Activated T-helper 1 cell treated with anti-CD3 and anti-CD28 coated beads, Interleukin-2, amount 50 U/mL, for 16 hours (primary cell): ENCODE measurements at places on chromosomes 5 and 9.

DNA sequence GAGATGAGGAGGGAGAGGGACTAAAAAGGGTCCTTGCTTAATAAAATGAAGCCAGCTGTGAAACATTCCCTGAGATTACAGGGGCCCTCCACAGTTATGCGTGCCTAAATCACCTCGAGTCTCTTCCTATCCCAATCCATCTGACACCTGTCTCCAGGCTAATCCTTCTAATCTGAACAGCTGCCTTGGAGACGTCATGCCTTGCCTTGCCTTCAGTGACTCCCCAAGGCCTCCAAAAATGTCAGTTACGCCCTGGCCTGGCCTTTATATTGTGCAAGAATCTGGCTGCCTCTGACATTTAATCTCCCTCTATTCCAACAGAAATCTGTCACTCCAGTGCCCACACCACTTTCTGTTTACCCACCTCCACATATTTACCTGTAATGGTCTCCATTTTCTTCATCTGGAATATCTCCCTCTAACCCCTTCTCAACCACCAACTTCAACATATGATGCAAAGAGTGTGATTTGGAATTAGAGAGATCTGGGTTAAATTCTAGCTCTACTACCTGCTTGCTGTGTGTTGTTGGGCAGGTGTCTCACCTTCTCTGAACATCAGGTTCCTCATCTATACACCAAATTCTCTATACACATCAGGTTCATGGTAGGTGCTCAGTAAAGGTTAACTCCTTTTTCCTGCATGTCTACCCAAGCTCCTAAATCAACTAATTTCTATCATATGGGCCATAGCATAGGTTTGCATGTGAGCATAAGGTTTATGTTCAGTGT is 57.9 kb downstream of the PTCD2 start:
- DNase-seq: no peak

DNA sequence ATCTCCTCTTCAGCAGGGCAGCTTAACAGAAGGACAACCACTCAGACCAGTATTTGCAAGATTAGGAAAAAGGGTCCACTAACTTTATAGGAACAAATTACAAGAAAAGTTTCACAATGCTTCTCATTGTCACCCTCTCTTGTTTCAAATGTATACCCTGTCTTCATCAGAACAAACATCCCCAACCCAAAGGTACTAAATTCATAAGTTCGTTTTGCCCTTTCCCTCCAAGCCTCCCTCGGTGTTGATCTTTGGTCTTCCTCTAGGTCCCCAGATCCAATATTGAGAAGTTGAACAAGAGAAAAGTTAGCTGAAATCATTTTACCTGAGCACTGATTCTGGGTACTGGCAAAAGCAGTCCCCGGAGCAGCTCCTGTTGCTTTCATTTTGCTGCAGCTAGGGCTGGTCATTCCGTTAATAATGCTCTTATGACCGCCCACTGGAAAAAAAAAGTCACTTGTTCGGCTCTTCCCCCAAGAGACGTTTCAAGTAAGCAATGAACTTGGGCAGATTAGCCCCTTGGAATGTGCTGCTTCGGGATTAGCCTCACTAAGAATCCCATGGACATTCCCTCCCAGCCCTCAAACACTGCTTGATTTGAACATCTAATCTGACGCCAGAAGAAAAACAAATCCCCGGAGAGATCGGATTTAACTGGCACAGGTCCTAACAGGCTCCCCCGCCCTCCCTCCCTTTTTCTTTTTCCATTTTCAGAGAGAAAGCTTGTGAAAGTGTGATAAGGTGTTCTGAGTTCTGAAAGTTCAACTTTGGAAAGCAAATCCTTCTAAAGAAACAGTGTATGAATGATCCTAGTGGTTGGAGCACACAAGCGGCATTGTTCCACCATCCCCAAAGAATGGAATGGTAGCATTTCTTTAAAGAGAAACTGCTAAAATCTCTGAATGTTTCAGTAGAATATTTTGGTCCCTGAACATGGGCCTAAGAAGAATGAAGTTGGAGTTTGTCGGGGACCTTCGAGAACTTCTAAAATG is 252.5 kb downstream of the TRPM3 start:
- no peak for DNase-seq

- DNase-seq: no peak
These were observed 191.6 kb downstream of the C9orf152 start for GRCh38 chr9:110016340-110016739.

GRCh38 chr5:178526773-178527457 is 63.3 kb downstream of the COL23A1 start:
- no peak for DNase-seq

DNA sequence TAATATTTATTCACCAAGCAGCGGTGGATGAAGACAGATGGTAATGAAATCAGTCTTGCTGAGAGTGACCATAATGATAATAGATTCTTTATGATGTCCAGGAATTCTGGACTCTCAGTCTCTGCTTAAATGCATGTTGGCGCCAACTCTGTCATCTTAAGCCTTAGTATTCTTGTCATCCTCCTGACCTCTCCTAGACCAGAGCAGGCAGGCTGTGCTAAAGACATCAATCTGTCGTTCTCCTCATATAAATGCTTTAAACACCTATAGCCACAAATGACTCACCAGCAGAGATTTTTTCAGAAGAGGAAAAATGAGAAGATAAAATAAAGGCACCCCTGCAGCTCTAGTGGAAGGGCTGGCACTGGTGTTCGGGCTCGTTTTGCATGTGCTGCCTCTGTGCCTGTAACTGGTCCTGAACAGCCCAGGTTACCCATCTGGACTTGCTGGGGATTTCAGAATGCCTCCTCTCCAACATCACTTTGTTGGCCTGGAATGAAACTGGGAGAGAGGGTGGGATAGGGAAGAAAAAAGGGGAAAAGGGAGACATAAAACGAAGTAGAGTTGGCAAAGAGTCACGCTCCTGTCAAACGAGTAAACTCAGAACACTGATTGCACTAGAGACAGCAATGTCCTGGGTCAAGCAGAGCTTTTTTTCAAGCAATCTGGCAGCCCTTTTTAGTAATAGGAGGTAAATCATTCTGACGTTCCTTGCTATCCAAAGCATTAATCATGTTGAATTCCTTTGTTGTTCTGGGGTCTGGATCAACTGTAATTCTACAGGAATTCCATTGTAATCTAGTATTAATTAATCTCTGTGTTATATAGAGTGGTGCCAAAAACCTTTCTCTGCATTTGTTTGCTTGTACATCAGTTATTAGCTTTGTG is 195.5 kb upstream of the CLINT1 start:
- DNase-seq: no peak

GRCh38 chr9:24504521-24504920 is 41.2 kb downstream of the IZUMO3 start:
- DNase-seq: no peak
